ENCODE measurements at places on chromosomes 6 and 20.

- DNase-seq, result no peak
Observed at GRCh38 chr6:112231594-112232060, 22.7 kb downstream of the LAMA4 start.

DNA sequence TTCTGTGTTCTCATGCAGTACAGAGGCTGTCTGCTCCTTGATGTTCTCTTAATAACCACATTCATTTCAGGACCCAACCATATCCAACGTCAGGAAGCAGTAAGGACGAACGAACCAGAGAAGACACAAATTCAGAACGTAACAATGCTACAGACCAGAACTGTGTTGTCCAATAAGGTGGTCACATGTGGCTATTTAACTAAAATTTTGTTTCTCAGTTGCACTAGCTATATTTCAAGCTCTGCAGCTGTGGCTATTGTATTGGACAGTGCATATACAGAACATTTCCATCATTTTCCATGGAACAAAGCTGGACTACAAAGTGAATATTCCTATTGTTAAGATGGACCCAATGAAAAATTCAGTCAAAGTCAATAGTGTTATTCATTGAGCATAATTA lies 27.0 kb downstream of the MAP7 start:
- DNase-seq, result no peak

DNA sequence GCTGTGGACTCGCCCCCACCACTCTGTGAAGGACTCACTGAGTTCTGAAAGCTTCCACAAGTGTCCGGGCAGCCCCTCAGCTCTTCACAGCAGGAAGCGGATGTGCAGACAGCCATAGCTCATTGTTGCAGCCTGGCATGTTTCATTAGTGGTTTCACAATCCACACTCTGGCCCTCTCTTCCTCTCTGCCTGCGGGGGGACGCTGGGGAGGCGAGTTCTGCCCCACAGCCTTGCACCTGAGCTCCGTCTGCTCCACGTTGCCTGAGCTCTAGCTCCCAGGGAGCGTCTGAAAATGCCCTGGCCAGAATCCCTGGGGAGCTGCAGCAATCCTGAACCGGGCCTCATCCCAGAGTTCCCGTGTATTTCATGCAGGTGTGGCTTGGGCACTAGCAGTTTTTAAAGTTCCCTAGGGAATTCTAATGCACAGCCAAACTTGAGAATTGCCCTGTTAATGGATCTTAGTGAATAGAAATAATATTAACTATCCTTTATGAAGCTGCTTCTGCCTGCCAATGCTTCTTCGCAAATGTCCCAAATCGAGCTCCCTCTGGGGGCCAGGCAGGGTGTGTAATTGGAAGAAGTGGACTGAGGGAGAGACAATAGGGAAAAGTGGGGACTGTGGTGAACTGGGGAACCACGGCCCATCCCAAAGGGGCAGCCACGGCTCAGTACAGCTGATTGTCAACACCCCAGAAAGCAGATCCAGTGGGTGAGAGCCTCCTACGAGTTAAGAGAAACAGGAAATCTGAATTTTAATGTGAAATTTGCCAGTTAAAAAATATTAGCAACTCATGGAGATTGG lies 51.5 kb downstream of the CTCFL start:
- peak; percentile 14 for DNase-seq

- no peak for DNase-seq
Observed at GRCh38 chr6:13420269-13420668, 67.1 kb downstream of the GFOD1 start.

DNA sequence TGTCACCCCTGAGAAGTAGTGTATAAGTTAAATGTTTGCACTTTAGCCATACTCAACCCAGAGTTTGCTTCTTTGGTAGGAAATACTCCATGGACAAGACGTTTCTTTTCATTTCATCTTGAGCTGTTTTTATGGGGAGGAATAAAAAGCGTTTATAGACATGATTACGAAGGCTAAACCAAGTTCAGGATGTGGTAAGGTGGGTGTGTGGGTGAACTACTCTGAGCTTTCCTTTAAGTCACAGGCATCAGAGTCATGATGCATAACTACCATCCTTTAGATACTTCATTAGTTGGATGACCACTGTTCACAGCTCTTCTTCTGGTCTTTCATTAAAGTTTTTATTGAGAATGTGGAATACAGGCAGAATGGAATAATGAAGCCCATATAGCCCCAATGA lies 48.9 kb downstream of the EBF4 start:
- DNase-seq, result no peak

DNA sequence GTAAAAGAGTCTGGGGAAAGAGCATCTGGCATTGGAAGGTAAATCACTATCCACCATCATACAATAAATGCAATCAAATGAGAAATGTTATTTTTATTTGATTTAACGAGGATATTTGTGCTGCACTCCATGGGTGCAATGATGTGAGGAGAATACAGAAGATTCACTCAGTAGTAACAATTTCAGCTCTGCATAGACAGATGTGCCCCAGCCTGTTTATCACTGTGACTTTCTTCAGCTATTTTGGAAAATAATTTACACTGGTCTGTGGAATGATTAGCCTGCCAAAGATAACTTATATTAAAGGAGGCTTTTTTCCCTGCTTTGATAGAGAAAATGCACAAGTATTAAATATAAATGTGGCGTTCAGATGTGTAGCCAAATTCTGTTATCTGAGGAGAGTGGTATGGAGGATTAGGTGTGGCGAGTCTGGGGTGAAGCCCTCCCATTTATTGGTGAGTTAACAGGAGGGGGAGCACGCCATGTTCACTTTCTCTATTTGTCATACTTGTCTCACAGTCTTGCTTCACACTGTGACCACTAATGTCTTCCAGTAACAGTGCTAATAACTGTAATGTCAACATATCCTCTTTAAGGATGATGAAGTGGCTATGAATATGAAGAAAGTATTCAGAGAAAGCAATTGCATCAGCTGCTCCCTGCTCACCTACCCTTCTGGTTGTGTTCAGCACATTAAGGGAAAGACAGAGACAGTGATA lies 645.6 kb downstream of the MMUT start:
- DNase-seq, result no peak

- no peak for DNase-seq
Observed at GRCh38 chr6:136677822-136678221, 114.5 kb downstream of the MAP3K5 start.

- DNase-seq, result no peak
Observed at GRCh38 chr20:16428112-16428511, 145.1 kb downstream of the KIF16B start.

GRCh38 chr6:42051268-42051653 lies 937 bp downstream of the TAF8 start:
- DNase-seq, result no peak

DNA sequence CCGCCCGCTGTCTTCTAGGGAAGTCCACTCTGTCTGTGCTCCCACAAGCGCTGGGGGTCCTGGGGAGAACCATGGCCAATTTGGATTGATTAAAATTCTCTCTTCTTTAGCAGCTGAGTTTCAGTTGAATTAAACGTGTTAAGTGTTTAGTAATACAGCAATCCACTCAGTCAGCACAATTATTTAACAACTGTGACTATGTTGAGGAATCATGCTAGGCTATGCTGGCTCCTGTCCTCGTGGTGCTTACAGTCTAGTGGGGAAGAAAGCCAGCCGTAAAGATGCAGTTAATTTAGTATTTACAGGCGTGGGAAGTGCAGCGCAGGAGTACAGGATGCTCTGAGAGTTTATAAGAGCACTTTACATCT lies 88.9 kb upstream of the FOXP4 start:
- DNase-seq, result no peak

DNA sequence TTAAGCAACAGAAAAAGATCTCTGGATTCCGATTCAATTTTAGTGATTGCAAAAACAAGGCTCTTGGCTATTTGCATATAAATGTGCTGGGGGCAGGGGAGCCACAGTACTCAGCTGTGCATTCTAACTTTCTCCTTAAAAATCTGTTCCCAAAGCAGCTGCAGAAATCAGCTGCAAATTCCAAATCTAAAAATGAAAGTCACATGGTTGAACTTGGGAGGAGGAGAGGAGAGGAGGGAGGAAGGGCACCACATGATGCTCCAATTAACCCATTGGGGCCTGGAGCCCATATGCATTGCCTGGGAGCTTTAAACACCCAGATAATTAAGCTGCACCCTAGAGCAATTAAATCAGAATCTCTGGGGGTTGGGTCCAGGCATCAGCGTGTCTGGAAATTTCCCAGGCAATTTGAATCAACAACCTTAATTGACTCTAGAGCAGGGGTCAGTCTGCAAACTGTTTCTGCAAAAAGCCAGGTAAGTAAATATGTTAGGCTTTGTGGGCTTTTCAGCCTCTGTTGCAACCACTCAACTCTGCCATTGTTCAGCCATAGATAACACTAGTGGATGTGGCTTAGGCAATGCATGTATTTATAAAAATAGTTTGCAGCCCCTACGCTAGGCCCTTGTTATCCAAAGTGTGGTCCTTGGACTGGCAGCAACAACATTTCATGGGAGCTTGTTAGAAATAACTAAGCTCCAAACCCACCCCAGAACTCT lies 508.1 kb downstream of the KIF16B start:
- no peak for DNase-seq

GRCh38 chr20:44861531-44862006 lies 23.9 kb upstream of the YWHAB start:
- DNase-seq, result no peak

- DNase-seq, result peak; percentile 94
Observed at GRCh38 chr6:157187182-157188083, 135.9 kb downstream of the TMEM242 start.

GRCh38 chr20:44733341-44734069 lies 12.2 kb upstream of the KCNK15 start:
- no peak for DNase-seq

GRCh38 chr20:47441774-47442150 lies 59.9 kb upstream of the NCOA3 start:
- DNase-seq, result no peak

DNA sequence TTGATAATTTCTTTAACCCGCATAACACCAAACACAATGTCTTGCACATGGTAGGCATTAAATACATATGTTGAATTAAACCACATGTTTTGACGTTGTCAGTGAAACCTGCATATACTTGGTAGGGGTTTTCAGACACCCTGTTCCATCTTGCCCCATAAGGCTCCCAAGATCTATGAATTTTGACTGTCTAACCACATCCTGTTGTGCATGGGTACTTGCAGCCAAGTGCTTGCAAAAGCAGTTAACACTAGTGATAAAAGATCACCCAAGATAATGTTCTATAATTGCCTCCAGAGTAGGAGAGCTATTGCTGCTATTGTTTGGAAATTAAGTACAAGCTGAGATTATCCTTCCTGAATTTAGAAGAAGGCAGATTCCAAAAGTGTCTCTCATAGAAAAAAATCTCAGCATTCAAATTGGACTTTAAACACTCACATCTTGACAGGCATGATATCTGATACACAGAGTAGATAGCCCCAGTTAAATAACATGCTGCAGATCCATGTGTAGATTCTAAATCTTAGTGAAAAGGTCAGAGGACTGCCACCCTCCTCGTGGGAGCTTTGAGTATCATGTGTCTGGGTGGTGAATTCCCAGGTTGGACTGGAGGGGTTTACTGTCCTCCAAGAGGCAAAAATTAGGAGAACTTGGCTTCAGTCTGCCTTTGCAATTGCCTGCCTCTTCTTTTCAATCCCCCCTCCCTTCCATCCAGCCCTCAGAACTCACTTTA lies 25.8 kb upstream of the CCN6 start:
- DNase-seq, result no peak

GRCh38 chr6:116877743-116878142 lies 701 bp downstream of the RFX6 start:
- no peak for DNase-seq

DNA sequence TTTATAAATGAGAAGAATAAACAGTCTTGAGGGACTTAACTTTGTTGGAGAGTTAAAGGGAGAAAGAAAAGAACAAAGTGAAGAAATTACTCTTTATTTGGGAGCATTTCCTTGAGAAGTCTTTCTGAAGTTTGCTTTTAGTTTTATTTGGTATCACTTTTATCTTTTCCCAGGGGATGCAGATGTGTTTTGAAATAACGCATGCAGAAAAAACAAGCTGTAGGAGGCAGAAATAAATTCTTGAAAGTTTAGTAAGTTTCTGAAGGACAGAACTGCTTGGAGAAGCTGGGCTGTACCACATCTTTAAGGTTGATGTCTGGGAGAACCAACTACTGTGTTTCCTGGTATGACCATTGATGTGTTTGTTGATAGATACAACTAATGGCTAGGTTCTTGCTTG lies 75.0 kb downstream of the PLCB4 start:
- DNase-seq, result no peak

DNA sequence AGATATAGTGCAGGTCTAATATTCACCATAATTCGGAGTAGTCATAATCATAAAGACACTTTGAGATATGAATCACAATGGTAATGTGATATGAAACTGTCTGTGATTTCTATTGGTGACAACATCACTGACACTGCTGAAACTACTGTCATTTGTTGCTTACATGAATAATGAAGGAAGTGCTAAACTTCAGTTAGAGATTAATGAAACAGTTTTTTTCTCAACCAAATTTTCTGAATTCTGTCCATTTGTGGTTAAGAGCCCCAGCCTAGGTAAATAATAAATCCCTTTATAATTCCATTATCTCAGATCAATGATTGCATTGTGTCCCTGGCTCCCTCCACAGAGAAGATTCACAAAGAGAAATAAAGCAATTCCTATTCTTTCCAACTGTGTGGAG lies 122.6 kb downstream of the HIVEP2 start:
- no peak for DNase-seq

- DNase-seq, result no peak
Observed at GRCh38 chr6:3293271-3294155, 34.8 kb downstream of the PSMG4 start.

DNA sequence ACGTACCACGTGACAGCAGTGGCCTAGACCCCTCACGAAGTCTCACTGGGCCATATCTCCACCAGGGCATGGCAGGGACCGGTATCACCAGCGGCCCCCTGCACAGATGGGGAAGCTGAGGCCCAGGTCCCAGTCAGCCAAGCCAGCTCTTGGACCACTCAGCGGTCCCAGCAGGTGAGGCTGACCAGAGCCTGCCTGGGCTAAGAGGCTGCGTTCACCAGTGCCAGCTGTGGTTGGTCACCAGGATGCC lies 2.6 kb upstream of the MRGBP start:
- DNase-seq, result no peak

DNA sequence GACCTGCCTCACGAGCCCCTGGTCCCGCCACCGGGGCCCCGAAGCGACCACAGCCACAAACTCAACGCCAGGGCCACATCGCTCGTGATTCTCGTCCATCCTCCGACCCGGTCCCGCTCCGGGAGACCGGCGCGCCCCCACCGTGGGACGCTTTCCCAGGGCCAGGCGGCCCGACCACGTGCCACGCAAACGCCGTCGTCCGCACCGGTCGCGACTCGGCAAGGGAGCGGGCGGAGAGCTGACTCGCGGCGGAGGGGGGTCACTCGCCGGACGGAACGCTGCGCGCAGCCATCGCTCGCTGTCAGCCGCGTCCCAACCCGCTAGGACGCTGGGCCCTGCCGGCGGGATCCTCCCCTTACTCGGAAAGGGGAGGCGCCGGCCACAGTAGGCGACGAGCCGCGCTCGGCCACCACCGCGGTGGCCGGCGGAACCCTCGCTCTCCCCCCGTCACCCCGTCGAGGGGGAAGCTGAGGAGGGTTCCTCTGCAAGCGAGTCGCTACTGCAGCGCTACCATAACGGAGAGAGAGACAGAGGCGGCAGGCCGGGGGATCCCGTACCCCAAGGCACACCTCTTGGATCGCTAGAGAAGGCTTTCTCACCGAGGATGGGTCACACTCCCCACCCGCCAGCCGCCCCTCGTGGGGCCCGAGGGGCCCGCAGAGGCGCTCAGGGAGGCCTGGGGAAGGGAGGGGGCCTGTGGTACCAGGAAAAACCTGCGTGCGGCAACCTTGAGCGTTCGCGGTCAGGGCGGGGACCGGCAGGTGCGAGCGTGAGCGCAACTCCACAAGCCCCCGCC lies 511.8 kb upstream of the ZNF337 start:
- no peak for DNase-seq

All from NCI-H187 treated with DMSO at 0.1 percent for 48 hours (cell line).